ENCODE measurements at places on chromosomes 6 and 20. TPM values are rescaled to one million over a fixed set of nuclear protein-coding genes. Genes with fewer than 3 reads are reported as not detected.
A peak's percentile ranks its signal among the peaks of the same experiment; 100 is the strongest.

DNA sequence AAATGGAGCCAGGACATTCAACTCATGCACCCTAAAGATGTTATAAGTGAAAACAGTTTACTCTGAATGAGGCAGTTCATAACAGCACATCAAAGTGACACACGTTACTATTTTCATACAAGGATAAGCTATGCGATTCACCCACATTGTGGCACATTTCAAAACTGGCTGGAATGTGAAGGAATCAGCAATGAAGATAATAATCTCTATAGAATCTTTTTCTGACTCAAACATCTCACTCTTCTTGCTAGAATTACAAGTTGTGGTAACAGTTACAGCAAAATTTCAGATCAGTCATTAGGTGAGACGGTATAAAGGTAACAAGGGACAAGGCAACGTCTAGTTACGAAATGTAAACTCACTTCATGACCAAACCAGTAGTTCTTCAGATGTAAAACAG, 17.5 kb downstream of the TMEM244 start:
- no peak for DNase-seq

DNA sequence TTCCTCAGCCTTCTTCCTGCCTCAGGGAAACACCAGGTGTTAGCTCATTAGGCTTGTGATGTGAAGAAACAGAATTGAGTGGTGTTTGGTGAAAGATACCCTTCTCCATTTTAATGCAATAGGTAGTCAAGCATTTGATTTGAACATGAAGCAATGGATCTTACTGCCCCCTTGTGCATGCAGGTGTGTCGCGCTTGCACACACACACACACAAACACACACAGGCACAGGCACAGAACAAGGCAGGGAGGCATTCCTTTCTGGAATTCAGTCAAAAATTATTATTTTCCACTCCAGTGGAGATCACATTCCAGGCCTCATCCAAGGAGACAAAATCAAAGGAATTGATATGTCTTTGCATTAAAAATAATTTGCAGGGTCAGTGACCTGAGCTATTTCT, 667.0 kb upstream of the MARCKS start:
- DNase-seq = no peak

- no peak for DNase-seq
These were observed 182.5 kb upstream of the PDE10A start for GRCh38 chr6:165845493-165845892.

DNA sequence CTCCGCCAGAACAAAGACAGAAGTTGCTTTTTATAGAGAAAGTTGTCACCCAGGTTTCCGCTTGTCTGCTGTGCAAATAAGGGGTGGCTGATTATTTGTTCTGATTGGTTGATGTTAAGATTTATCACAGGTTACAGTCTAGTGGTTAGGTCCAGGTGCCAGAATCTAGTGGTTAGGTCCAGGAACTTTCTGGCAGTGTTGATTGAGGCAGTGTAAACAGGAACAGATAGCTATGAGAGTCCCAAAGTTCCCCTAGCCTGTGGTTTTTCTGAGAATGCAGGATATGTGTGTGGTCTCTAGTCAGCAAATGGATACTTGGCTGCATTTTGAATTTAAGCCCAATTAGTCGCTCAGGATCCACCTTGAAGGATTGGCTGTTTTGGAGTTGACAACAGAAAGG, 148.0 kb downstream of the TMEM200A start:
- no peak for DNase-seq

DNA sequence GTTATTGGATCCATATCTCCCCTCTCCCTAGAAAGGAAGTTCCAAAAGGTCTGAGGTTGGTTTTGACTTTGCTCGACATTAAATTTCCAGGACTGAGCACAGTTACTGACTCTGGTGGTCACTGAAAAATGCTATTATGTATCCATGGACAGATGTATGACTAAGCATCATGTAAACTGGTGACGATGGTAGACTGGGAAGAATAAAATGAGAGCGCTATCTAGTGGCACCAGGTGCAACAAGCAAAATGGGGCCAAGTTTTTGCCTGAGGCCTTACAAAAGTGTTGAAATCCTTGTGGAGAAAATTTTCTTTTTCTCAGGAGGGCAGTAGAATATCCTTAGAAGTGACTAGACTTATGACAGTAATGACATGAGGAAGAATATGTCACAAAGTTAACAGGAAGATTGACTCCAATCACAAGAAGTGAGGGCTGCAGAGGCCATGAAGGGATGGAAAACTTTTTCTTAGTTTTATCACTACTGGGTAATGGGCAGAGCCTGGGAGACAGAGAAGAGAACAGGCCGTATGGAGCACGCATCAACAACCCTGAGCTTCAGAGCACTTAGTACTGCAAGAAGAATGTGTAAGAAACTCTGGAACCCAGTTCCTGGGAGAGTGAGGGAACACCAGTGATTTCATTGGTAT, 88.9 kb upstream of the ELOVL5 start:
- peak; percentile 78 for DNase-seq

DNA sequence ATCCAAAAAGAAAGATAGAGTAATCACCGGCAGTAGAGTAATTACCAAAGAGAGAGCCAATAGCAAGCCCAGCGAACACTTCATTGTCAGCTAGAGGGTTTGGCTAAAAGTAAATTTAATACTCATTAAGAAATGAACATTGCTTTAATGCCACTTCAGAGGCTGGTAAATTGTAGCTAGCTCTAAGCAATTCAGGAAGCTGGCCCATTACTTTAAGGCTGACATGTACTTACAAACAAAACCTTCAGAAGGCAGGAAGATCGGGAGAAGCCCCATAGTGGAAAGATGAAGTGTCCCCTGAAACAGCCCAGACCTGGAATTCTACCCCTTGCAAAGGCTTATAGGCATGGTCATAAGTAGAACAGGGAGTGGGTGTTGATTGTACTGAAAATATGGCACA, 396.6 kb upstream of the ID4 start:
- no peak for DNase-seq

- DNase-seq = no peak
These were observed 12.7 kb downstream of the COL9A3 start for GRCh38 chr20:62829231-62830230.

GRCh38 chr6:144824018-144824417, 538.9 kb downstream of the UTRN start:
- no peak for DNase-seq

DNA sequence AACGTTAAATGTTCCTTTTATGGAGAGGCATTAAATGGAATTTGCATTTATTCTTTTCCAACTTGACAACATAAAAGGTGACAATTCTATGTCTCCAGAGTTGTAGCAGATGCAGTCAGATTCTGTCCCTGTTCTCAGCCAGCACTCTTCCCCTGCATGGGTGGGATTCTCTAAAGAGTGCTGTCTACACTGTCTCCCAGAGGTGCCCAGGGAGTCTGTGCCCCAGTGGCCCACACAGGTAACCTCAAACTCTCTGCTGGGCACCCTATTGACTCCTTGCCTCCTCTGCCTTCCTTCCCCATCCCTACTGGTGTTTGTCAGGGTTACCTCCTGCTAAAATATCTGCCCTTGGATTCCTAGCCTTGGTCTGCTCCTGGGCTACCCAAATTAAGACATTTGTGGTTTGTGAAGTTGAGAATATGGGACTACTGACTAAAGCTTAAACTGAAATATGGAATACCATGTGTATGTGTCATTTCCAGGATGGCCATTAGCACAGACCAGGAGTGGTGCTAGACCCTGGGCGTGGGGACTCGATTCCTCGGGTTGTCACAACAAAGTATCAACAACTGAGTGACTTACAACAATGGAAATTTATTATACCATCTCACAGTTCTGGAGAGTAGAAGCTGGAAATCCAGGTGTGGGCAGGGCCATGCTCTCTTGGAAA, 284.7 kb downstream of the CDH26 start:
- DNase-seq = peak; percentile 60

DNA sequence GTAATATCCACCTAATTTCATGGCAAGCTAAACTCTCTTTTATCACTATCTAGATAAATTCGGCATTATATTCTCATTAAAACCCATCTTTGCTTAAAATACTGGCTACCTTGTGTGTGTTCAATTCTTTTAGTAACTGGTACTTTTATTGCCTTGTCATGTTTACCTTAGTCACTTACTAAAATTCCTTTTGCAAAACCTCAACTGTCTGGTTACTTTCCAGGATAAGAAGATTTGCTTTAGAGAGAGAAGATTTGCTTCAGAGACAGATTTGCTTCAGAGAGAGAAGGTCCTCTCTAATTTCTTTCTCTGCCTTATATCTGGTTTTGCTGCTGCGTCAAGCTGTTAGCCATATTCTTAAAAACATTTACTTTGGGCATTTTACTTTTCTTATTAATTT, 151.5 kb upstream of the MLIP start:
- DNase-seq = no peak

DNA sequence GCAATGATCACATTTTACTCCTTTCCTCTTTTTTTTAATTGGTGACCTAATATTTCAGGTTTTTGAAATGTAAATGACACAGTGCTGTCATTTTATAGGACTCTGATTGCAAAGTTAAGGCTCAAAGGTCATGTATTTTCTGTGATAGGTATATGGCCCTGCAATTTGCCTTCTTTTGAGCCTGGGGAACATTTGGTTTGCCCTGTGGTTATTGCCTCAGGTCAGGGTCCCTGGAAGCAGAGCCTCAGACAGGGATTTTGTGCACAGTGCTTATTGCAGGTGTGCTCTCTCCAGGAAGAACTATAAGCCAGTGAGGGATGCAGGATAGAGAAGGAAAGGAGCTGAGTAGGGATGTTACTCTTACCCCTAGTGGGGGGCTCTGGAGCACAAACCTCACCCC, 229.3 kb upstream of the ECI2 start:
- DNase-seq = no peak

DNA sequence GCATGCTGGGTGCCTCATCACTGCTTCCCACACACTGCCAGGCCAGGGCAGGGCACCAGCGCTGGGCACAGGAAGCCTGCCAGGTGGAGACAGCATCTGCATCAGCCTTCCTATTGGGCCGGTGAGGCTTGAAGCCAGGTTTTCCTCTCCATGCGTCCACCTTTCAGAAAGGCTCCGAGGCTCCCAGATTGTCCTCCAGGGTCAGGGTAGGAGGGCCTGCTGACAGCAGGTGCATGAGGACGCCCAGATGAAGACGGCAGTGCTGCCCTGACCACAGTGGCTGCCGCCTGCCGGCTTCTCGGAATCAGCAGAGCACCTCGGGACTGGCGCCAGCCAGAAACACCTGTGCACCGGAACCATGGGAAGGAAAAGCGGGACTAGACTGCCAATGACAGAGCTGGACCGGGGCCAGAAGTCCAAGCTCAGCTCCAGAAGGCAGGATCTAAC, 170.5 kb upstream of the CST7 start:
- DNase-seq = no peak

DNA sequence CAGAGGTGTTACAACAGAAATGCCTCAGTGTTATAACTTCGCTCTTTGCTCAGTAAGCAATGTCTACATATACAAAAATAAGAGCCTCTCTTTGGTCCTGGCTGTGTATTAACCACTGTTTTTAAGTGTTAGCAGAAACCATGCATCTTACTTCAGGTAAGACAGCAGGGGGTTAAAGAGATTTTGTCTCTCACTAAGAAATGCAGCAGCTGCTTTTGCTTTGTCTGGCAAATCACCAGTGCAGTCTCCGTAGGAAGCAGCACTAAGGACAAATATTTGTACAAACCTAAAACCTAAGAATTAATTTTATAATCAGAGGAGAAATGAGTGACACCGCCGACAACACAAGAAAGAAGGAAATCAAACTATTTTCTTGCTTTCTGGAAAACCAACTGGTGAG, 758 bp downstream of the SMIM28 start:
- DNase-seq = no peak

- DNase-seq = no peak
These were observed 815 bp downstream of the SPATA2 start for GRCh38 chr20:49914310-49915117.

DNA sequence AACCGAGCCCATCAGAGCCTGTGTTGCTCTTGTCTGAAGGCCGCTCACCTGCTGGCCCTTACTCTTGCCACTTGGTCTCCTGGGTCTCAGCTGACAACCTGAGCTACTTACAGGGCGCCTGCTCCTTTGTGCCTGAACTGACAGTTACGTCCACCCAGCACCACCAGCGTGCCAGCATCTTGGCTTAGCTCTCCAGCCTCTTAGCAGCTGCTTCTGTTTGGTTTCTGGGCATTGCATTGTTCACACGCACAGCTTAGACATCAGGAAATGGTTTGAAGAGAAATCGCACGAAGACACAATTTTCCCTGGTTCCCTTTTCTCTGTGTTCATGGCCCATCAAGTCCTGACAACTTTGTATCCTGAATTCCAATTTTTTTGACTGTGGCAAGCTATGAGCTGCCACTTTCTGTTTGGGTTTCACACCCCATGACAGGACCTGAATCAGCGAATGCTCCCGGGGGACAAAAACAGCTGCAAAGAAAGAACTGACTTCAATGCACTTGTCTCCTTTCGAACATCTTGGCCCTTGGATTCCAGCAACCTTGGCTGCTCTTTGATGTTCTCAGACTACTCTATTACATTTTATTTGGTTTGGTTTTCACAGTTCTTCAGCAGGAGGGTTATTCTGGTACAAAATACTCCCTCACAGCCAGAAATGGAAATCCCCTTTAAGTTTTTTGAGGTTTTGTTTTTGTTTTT, 45.2 kb upstream of the LY86 start:
- DNase-seq = no peak

DNA sequence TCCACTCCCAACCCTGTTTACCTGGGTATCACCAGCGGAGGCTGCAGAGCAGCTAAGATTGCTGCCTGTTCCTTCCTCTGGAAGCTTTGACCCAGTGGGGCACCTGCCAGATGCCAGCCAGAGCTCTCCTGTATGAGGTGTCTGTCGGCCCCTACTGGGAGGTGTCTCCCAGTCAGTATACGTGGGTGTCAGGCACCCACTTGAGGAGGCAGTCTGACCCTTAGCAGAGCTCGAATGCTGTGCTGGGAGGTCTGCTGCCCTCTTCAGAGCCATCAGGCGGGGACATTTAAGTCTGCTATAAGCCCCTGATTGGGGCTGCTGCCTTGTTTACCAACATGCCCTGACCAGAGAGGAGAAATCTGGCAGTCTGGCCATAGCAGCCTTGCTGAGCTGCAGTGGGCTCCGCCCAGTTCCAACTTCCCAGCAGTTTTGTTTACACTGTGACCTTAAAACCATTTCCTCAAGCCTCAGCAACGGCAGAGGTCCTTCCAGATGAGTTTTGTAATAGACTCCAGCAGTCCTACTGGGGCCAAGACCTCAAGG, 2.8 kb downstream of the RAET1E start:
- peak; percentile 70 for DNase-seq

- no peak for DNase-seq
These were observed 241.9 kb upstream of the STXBP5 start for GRCh38 chr6:146962329-146962728.

Gene OR2H2
- not detected for total RNA-seq

Gene TEAD3
- 7.3 TPM for total RNA-seq

Gene TRIM31
- not detected for total RNA-seq

Gene FAM229B
- total RNA-seq = 29.6 TPM

Gene CASS4
- 0.17 TPM for total RNA-seq

Gene GPR63
- 3.0 TPM for total RNA-seq

Gene RSPH9
- total RNA-seq = not detected

Gene KIF3B
- total RNA-seq = 13.9 TPM

Gene SLC22A1
- total RNA-seq = 2.8 TPM
